ENCODE measurements at places on chromosomes 7 and 10. TPM values are rescaled to one million over a fixed set of nuclear protein-coding genes. Genes with fewer than 3 reads are reported as not detected.
A peak's percentile ranks its signal among the peaks of the same experiment; 100 is the strongest.

DNA sequence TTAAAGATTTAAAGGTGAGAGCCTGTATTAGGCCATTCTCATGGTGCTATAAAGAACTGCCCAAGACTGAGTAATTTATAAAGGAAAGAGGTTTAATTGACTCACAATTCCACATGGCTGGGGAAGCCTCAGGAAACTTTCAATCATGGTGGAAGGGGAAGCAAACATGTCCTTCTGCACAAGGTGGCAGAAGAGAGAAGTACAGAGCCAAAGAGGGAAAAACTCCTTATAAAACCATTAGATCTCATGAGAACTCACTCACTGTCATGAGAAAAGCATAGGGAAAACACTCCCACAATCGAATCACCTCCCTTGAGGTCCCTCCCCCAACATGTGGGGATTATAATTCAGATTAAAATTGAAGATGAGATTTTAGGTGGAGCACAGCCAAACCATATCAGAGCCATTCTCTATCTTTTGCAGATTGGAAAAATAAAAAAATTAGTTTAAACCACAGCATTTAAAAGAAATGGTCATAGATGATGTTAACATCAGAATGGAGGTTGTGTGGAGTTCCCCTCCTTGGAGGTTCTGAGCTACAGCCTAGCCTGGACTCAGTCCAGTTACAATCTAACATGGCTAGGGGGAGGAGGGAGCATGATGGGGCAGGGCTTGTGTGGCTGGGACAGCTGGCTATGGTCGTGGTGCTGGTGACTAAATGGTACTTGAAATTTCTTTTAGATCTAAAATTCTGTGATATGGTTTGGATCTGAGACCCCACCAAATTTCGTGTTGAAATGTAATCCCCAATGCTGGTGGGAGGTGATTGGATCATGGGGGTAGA, 33.1 kb downstream of the GSTO2 start:
- DNase-seq = no peak
- H3K36me3 ChIP-seq = peaks cover 11% of the 10 kb centered on the region
- H3K27me3 ChIP-seq = no peaks in the 10 kb centered on the region
- no peak overlapping the region for H3K27ac ChIP-seq

DNA sequence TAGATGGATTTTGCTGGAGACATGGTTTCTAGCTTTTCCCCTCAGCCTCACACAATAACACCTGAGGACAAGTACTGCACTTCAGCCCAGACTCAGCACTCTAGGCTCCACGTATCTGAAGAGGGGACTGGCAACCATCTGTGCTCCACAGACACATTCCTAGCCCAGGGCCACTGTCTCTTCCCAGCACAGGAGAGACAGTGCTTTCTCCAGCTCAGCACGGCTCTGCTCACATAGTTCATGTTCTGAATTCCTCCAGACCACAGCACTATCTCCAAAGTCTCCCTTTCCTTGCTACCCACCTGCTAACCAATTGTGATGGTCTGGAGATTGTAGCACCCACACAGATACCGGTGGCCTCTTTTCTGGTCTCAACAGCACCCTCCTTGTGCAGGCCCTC, 114.5 kb downstream of the HTR7 start:
- no peak overlapping the region for H3K4me3 ChIP-seq
- no peaks in the 10 kb centered on the region for H3K4me1 ChIP-seq
- peaks cover 10% of the 10 kb centered on the region for H3K27me3 ChIP-seq

DNA sequence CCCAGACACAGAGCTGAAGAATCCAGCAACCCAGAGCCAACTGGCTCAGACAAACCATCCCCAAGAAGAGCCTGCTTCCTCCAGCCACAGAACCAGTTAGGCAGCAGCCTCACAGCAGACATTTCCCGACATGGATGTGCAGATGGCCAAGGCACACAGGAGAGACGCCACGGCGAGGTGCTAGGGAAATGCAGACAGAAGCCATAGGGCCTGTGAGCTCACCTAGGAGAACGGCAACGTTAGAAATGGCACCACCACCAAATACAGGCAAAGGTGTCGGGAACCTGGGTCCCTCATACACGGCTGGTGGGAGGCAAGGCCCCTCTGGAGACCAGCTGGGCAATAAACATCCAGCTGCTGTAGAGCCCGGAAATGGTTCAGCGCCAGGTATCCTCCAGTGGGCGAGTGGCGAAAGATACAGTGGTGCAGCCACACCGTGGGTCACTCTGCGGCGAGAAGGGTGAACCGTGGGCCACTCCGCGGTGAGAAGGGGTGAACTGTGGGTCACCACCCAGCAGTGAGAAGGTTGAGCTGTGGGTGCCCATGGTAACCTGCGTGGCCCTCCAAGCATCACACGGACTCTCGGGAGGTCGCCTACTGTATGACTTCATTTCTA, 31.2 kb downstream of the JAKMIP3 start:
- H3K27me3 ChIP-seq = peaks cover 32% of the 10 kb centered on the region
- H3K4me3 ChIP-seq = no peak overlapping the region
- DNase-seq = no peak

DNA sequence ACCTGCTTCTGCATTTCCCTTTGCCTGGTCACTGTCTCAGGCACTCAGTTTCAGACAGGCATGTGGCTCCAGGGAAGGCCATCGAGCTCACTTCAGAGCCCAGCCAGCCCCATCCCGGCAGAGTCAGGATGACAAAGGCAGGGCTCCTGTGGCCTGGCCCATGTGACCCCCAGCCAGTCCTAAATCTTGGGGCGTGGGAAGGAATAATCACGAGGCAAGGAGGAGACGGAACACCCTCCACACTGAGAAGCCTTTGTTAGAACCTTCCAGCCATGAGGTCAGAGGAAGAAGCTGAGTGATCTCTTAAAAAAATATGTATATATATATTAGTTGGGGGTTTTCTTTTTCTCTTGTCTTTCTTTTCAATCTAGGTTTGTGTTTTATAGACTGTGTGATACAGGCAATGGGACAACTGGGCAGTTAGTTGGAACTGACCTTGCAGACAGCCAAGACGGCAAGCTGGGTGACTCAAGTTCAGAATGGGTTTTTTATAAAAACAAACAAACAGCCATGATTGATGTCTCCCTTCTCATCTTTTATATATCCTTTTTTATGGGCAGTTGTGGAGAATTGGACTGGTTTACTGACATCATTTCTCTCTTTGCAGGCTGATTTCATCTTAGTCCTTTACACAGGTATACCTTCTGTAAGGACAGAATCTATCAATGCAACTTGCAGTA, 60.8 kb downstream of the CHN2 start:
- H3K4me1 ChIP-seq = no peaks in the 10 kb centered on the region
- no peak for DNase-seq
- H3K36me3 ChIP-seq = no peaks in the 10 kb centered on the region
- H3K4me3 ChIP-seq = no peak overlapping the region
- H3K27ac ChIP-seq = no peak overlapping the region

- no peaks in the 10 kb centered on the region for H3K27me3 ChIP-seq
- H3K4me3 ChIP-seq = no peak overlapping the region
- H3K36me3 ChIP-seq = no peaks in the 10 kb centered on the region
- H3K4me1 ChIP-seq = peaks cover 15% of the 10 kb centered on the region
- no peak overlapping the region for H3K27ac ChIP-seq
These were observed 9.5 kb downstream of the EPHA1 start for GRCh38 chr7:143399151-143399550.

DNA sequence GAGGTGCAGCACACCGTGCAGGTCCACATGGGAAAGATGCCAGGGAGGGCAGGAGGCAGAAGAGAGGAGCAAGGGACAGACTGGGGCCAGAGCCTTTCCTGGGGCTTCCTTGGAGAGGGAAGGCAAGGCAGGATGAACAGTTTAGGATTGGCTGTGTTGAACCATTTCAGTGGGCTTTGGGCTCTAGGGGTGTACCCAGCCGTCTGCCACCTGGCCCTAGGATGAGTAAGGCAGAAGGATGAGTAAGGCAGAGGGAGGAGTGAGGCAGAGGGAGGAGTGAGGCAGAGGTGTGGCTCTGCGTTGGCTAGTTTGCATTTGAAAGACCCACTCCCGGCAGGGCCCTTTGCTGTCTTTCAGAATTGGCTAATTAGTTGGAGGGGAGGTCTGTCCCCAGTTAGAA, 31.5 kb upstream of the PRF1 start:
- no peaks in the 10 kb centered on the region for H3K4me1 ChIP-seq
- H3K4me3 ChIP-seq = no peak overlapping the region
- H3K36me3 ChIP-seq = no peaks in the 10 kb centered on the region
- no peak overlapping the region for H3K27ac ChIP-seq
- peaks cover 9% of the 10 kb centered on the region for H3K27me3 ChIP-seq

- H3K4me1 ChIP-seq = peaks cover 49% of the 10 kb centered on the region
- peak within 1 kb of the TSS; percentile 99 for H3K27ac ChIP-seq
- DNase-seq = peak; percentile 97
- no peaks in the 10 kb centered on the region for H3K27me3 ChIP-seq
- peak within 1 kb of the TSS; percentile 95 for H3K4me3 ChIP-seq
These were observed at the start of gene CEP41 for GRCh38 chr7:130440527-130441365. Gene CEP41, minus strand, starts transcription at chr7:130441016. Its CDS starts 50 bp downstream, at chr7:130440966.

DNA sequence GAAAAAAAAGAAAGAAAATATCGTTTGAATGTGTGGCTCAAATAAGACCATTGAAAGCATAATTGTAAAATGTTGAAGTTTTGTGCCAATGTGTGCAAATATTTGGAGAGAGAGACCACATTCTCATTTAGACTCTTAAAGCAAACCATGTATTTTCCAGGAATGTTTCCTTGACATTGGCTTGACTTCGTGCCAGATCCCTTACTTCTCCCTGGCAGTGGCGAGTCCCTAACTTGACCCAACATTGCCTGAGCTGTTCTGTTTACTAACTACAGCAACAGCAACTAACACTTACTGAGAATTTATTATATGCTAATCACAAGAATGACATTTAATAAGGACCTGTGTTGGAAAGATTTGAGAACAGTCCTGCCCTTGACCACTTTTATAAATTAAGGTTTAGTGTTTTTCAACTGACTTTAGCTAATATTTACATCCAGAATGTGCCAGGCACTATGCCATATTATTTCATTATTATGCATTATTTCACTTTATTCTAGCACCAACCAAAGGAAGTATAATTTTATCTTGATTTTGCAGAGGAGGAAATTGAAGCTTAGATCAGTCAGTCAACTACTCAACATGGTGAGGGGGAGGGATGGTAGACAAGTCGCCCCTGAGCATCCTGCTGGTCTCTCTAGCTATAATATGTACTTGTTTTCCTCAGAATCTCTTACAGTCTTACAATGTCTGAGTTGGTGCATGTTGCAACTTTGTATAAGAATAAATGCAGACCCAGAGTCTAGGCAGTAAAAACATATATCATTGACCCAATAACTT, 29.7 kb downstream of the ZNF467 start:
- H3K27me3 ChIP-seq = peaks cover 16% of the 10 kb centered on the region
- no peak overlapping the region for H3K27ac ChIP-seq
- H3K36me3 ChIP-seq = no peaks in the 10 kb centered on the region
- no peak overlapping the region for H3K4me3 ChIP-seq
- no peak for DNase-seq

GRCh38 chr10:15857107-15857575, 3.2 kb downstream of the MINDY3 start:
- no peak for DNase-seq
- H3K27ac ChIP-seq = no peak overlapping the region
- H3K36me3 ChIP-seq = peaks cover 29% of the 10 kb centered on the region
- H3K27me3 ChIP-seq = no peaks in the 10 kb centered on the region

DNA sequence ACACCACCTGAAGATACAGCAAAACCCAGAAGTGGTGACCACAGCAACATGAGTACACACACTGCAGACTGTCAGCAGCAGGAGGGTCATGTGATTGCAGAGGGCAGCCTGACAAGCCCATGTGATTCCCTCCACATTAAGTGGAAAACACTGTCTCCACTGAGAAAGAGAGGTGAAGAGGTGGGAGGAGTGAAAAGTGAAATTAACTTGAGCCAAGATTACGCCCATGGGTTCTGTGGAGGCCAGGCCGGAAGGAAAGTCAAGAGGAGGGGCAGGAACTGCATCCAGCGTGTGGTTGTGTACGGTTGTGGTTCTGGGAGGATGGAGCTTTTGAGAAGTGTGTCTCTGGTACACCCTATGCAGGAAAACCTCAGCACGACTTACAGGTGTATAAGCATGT, 138.5 kb downstream of the PLXNA4 start:
- peak overlapping the region; percentile 63 for H3K27ac ChIP-seq
- no peaks in the 10 kb centered on the region for H3K36me3 ChIP-seq
- peaks cover 70% of the 10 kb centered on the region for H3K4me1 ChIP-seq

- no peak for DNase-seq
- no peaks in the 10 kb centered on the region for H3K36me3 ChIP-seq
- H3K27ac ChIP-seq = no peak overlapping the region
- no peaks in the 10 kb centered on the region for H3K27me3 ChIP-seq
These were observed 353.0 kb downstream of the ANKRD30A start for GRCh38 chr10:37478381-37478780.

GRCh38 chr7:18573410-18574234, 78.1 kb downstream of the HDAC9 start:
- no peaks in the 10 kb centered on the region for H3K27me3 ChIP-seq
- no peak overlapping the region for H3K4me3 ChIP-seq
- no peaks in the 10 kb centered on the region for H3K36me3 ChIP-seq
- peaks cover 2% of the 10 kb centered on the region for H3K4me1 ChIP-seq

DNA sequence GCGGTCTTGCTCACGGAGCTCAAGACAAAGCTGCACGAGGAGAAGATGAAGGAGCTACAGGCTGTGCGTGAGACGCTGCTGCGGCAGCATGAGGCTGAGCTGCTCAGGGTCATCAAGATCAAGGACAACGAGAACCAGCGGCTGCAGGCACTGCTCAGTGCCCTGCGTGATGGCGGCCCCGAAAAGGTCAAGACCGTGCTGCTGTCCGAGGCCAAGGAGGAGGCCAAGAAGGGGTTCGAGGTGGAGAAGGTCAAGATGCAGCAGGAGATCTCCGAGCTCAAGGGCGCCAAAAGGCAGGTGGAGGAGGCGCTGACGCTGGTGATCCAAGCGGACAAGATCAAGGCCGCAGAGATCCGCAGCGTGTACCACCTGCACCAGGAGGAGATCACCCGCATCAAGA, 51.4 kb downstream of the JAKMIP3 start:
- no peak overlapping the region for H3K4me3 ChIP-seq
- DNase-seq = no peak
- H3K27me3 ChIP-seq = no peaks in the 10 kb centered on the region
- no peak overlapping the region for H3K27ac ChIP-seq
- H3K36me3 ChIP-seq = no peaks in the 10 kb centered on the region

DNA sequence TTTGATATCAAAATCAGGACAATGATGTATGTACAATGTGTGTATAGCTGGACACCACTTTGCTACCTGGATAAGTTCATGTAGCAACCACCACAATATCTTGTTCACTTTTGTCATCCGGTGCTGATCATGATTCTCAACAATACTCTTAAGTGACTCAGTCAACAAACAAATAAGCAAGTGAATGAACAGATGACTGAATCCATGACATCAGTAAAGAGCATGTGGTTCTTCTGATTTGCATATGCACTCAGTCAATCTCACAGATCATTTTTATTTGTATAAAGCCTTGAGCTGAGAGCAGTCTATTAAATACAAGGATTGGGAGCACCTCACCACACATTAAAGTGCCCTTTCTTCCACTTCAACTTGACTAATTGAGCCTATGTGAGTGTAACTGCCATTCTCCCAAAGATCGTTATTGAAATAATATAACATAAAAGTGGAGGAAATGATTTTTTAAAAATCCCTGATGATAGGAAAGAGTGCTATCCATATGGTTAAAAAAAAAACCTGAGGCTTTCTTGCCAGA, 69.5 kb downstream of the NPSR1 start:
- H3K27ac ChIP-seq = no peak overlapping the region
- H3K4me1 ChIP-seq = peaks cover 17% of the 10 kb centered on the region
- H3K4me3 ChIP-seq = no peak overlapping the region
- H3K27me3 ChIP-seq = peaks cover 1% of the 10 kb centered on the region

The MALRD1 gene
- not detected for total RNA-seq

The PRKG1 gene
- not detected for total RNA-seq

The HSPA12A gene
- total RNA-seq = 0.74 TPM

The SVIL gene
- 12.5 TPM for total RNA-seq

The EPO gene
- not detected for total RNA-seq

Measured in activated CD4-positive, alpha-beta T cell treated with anti-CD3 and anti-CD28 coated beads for 36 hours (primary cell).